Tibial nerve (tissue), 4 donors: ENCODE measurements at places on chromosomes 12 and 14. TPM values are rescaled to one million over a fixed set of nuclear protein-coding genes. Genes with fewer than 3 reads are reported as not detected.

- H3K36me3 ChIP-seq: no peaks in the 10 kb centered on the region
- H3K27me3 ChIP-seq: no peaks in the 10 kb centered on the region
- H3K4me1 ChIP-seq: peaks cover 13% of the 10 kb centered on the region
- H3K4me3 ChIP-seq: no peak overlapping the region
- DNase-seq: no peak
Measured at GRCh38 chr14:67999705-68000384, 180.3 kb downstream of the RAD51B start.

Gene RPGRIP1
- total RNA-seq: 0.78 TPM

DNA sequence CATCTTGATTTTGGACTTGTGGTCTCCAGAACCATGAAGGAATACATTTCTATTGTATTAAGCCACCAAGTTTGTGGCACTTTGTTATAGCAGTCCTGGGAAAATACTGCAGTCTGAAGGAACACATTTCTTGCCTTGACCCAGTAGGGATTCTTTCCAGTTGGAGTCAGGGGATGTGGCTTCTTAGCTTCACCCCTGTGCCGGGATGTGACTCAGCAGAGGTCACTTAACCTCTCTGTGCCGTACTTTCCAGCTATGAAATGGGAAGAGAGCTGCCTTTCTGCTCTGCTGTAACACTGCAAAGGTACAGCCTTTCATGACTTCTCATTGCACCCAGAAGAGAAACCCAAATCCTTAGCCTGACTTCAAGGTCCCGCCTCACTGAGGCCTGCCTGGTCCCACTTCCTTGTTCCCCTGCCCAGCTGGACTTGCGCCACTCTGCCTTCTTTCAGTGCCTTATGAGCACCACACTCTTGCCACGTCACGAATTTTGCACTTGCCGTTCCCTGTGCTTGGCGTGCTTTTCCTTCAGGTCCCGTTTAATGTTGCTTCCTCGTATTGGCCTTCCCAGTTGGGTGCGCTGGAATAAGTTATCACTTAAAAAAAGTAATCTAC lies 24.2 kb downstream of the CHST11 start:
- no peaks in the 10 kb centered on the region for H3K27me3 ChIP-seq
- H3K4me1 ChIP-seq: no peaks in the 10 kb centered on the region
- no peak overlapping the region for H3K4me3 ChIP-seq
- no peaks in the 10 kb centered on the region for H3K36me3 ChIP-seq
- no peak for DNase-seq
- H3K27ac ChIP-seq: no peak overlapping the region

Gene WNT5B
- total RNA-seq: 18.1 TPM

Gene GDF11
- total RNA-seq: 5.7 TPM

GRCh38 chr12:67434671-67435370 lies 165.7 kb downstream of the CAND1 start:
- no peak overlapping the region for H3K27ac ChIP-seq
- peak; percentile 28 for DNase-seq
- H3K27me3 ChIP-seq: no peaks in the 10 kb centered on the region
- H3K4me1 ChIP-seq: peaks cover 17% of the 10 kb centered on the region
- no peak overlapping the region for H3K4me3 ChIP-seq

DNA sequence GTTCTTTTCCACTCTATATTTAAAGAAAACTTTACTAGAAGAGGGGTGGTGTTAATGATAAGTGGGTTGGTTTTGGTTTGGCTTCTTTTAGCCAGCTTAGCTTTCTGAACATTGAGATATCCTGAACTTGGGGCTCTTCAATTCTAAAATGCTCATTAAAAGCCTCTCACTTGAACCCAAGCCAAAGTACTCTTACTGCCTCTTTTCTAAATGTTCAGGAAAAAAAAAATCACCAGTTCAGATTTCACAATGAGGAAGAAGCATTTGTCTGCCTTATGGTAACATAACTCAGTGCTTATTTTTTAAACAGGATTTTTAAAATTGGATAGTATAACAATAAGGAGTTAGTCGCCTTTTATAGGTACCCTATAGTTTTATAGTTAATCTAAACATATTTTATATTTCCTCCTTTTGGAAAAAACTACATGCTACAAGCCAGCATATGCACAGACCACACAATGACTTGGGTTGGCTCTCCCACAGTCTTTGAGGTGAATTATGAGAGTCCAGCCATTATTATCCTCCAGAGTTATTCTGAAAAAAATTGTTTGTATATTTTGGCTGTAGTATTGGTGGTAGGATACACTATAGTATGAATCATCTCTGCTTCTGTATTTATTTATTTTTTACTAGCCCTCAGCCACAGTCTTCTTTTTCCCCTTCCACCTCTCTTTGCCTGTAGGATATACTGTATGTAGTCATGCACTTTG lies 195.5 kb upstream of the TMPO start:
- H3K27ac ChIP-seq: no peak overlapping the region
- H3K36me3 ChIP-seq: no peaks in the 10 kb centered on the region
- no peak overlapping the region for H3K4me3 ChIP-seq
- no peak for DNase-seq

Gene LRTM2
- not detected for total RNA-seq

- no peaks in the 10 kb centered on the region for H3K27me3 ChIP-seq
- H3K36me3 ChIP-seq: no peaks in the 10 kb centered on the region
- peaks cover 8% of the 10 kb centered on the region for H3K4me1 ChIP-seq
- no peak overlapping the region for H3K27ac ChIP-seq
Measured at GRCh38 chr12:92110083-92110640, 35.5 kb downstream of the BTG1 start.

Gene CIDEB
- total RNA-seq: 34.5 TPM

Gene CD27
- total RNA-seq: not detected

Gene VTI1B
- 66.1 TPM for total RNA-seq

Gene EPYC
- not detected for total RNA-seq

GRCh38 chr12:42382013-42382696 lies 56.2 kb downstream of the PPHLN1 start:
- no peak overlapping the region for H3K4me3 ChIP-seq
- no peaks in the 10 kb centered on the region for H3K27me3 ChIP-seq
- DNase-seq: no peak
- H3K36me3 ChIP-seq: no peaks in the 10 kb centered on the region

- H3K4me1 ChIP-seq: no peaks in the 10 kb centered on the region
- H3K27me3 ChIP-seq: no peaks in the 10 kb centered on the region
- H3K36me3 ChIP-seq: no peaks in the 10 kb centered on the region
- no peak overlapping the region for H3K4me3 ChIP-seq
- DNase-seq: no peak
Measured at GRCh38 chr12:117457189-117457588, 95.8 kb upstream of the NOS1 start.

Gene RPL10L
- not detected for total RNA-seq

Gene LALBA
- total RNA-seq: not detected

DNA sequence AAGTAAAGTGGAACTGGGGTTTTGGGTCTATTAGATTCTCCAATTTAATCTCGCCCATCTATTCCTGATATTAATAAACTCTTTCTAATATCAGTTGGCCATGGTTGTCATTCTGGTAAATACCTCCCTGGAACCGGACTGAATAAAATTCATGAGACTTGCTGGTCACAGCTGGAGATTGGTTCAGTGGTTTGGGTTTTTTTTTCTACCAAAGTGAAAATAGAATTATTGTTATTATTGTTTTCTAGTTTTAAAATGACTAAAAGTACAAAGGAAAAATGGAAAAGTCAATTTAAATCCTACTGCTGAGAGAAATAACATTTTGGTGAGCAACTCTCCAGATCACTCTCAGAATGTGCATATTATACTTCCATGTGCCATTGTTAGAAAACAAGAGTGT lies 437.5 kb downstream of the ZFP36L1 start:
- DNase-seq: no peak
- H3K4me1 ChIP-seq: peaks cover 11% of the 10 kb centered on the region
- no peak overlapping the region for H3K27ac ChIP-seq
- no peaks in the 10 kb centered on the region for H3K27me3 ChIP-seq

DNA sequence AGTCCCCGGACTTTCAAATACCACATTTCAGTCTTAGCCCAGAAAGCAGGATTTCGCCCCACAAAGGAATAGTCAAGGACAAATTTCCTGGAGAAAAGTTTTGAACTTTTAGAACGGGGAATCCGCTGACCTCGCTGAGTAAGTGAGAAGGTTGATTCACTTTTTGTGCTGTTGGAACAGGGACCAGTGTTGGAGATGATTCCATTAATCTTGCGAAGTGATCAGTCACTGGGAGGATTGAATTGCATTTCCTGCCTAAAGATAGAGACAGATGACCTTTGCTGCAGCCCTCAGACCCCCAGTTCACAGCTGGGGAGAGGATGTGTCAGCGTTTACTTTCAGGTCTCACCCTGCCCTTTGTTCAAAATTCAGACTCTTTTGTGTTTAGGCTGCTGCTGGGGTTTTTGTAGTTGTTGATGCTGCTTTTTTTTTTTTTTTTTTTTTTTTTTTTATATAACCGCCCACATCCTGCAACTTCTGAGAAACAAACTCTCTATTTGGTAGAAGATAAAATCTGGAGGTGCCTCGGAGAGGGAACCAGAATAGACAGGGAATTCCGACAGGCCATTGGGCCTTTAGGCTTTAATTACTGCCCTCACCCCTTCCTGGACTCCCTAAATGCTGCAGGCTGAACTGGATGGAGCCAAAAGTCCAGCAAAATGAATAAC lies 9.8 kb upstream of the KDM2B start:
- H3K4me3 ChIP-seq: peak overlapping the region; percentile 59
- H3K27me3 ChIP-seq: no peaks in the 10 kb centered on the region
- H3K27ac ChIP-seq: peak overlapping the region; percentile 88
- DNase-seq: no peak

DNA sequence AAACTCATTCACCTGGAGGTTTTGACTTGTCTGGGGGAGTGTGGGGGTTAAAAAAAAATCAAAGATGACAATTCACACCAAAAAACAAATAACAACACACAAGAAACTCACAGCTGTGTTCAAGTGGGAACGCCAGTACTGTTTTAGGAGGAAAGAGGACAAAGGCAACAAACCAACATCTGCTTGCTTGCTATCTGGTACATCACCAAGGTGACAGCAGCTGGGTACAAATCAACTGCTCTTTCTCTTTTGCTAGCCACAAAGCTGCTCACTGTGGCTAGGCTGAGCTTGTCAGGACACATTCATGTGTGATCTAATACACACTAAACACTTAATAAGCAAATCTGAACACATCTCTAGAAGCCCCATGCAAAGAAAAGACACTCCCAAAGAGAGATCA lies 128.0 kb upstream of the RAP1B start:
- H3K4me1 ChIP-seq: no peaks in the 10 kb centered on the region
- no peak overlapping the region for H3K4me3 ChIP-seq

Gene ADSS1
- total RNA-seq: 11.4 TPM

DNA sequence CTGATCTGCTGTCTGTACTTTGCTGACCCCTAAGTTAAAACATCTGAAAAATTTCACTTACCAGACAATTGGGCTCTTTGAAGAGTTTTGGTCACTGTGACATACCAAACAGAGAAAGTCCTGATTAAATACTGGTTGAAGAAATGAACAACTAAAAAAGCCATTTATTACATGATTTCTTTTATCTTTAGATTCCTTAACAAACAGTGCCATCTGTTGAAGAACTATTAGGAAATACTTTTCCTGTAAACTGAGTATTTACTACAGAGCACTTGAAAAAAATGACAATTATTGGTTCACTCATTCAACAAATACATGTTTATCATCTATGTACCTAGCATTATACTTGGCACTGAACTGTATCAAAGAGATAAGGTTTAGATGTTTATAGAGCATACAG lies 6.5 kb upstream of the WASHC4 start:
- no peak overlapping the region for H3K4me3 ChIP-seq
- no peaks in the 10 kb centered on the region for H3K36me3 ChIP-seq
- no peak overlapping the region for H3K27ac ChIP-seq
- no peaks in the 10 kb centered on the region for H3K27me3 ChIP-seq

- no peak for DNase-seq
- H3K4me3 ChIP-seq: no peak overlapping the region
- no peaks in the 10 kb centered on the region for H3K4me1 ChIP-seq
- no peaks in the 10 kb centered on the region for H3K27me3 ChIP-seq
Measured at GRCh38 chr12:114221136-114221833, 184.7 kb downstream of the TBX5 start.

Gene SLC17A8
- total RNA-seq: not detected
